Fibroblast of skin of scalp (primary cell): ENCODE measurements at places on chromosomes 13 and 19.

- DNase-seq, result no peak
Measured at GRCh38 chr13:47120282-47120681, 223.4 kb upstream of the HTR2A start.

GRCh38 chr13:99264051-99264450 is 5.9 kb upstream of the GPR18 start:
- DNase-seq, result no peak

DNA sequence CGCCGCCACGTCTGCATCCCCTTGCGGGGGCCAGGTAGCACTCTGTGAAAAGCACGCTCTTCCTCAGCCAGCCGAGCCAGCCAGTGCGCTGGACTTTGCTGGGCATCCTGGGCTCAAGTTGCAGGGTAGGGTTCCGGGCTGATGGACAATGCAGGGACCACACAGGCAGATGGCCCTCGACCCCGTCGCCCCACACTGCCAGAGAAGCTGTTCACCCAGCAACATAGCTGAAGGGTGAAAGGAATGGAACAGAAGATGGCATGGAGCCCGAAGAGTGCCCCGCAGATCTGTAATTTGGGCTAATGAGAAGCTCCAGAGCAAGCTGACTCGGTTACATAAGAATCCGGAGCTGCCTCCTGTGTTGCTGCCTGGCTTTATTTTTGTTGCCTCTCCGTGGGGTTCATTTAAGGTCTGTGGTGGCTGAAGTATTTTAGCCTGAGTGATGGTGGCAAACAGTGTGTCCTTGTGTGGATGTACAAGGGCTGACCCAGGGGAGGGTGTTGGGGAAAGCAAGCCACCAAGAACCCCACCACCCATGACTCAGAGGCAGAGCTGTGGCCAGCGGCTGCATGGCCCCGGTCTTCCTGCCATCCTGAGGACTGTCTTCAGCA is 105.8 kb downstream of the SOX1 start:
- DNase-seq, result no peak

GRCh38 chr13:25001476-25002206 is 94.3 kb upstream of the PABPC3 start:
- DNase-seq, result no peak

- peak; percentile 37 for DNase-seq
Measured at GRCh38 chr19:49924004-49924880, 4.8 kb upstream of the ATF5 start.

DNA sequence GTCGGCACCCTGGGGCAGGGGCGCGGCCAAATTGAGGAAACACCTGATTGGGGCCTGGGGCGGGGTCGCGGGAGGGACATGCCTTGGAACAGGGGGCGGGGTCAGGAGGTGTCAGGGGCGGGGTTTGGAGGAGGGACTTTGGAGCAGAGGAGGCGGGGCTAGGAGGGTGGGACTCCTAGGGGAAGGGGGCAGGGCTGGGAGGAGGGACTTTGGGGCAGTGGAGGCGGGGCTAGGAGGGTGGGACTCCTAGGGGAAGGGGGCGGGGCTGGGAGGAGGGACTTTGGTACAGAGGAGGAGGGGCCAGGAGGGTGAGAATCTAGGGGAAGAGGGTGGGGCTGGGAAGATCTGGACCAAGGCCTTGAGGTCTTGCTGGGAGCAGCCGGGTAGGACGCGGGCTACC is 21.9 kb downstream of the GRIN2D start:
- DNase-seq, result peak; percentile 88

DNA sequence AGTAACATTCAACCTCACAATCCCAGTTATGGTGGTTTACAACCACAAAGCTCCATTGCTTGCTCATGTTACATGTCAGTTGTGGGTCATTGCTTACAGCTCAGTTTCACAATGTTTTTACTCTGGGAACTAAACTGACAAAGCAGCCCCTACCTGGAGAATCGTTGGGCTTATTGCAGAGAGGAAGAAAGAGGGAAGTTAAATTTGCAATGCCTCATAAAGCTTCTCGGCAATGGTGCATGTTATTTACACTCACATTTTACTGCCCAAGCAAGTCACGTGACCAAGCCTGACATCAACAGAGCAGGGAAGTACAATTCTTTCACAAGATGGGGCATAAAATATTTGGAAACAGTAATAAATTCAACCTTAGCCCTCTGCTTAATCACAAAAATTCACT is 441.6 kb downstream of the TDRD3 start:
- no peak for DNase-seq

- DNase-seq, result peak; percentile 34
Measured at GRCh38 chr13:110444226-110444653, 117.3 kb downstream of the RAB20 start.

DNA sequence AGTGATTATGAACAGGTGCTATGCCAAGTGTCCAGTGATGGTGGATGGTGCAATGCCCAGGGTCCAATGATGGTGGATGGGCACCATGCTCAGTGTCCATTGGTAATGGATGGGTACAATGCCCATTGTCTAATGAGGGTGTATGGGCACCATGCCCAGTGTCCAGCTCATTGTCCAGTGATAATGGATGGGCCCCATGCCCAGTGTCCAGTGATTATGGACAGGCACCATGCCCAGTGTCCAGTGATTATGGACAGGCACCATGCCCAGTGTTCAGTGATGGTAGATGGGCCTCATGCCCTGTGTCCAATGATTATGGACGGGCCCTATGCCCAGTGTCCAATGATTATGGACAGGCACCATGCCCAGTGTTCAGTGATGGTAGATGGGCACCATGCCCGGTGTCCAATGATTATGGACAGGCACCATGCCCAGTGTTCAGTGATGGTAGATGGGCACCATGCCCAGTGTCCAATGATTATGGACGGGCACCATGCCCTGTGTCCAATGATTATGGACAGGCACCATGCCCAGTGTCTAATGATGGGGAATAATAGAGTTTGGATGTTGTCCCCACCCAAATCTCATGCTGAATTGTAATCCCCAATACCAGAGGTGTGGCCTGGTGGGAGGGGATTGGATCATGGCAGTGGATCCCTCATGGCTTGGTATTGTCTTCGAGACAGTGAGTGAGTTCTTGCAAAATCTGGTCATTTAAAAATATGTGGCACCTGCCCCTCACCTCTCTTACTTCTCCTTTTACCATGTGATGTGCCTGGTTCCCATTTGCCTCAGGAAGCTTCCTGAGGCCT is 87.8 kb downstream of the ANKRD10 start:
- no peak for DNase-seq

DNA sequence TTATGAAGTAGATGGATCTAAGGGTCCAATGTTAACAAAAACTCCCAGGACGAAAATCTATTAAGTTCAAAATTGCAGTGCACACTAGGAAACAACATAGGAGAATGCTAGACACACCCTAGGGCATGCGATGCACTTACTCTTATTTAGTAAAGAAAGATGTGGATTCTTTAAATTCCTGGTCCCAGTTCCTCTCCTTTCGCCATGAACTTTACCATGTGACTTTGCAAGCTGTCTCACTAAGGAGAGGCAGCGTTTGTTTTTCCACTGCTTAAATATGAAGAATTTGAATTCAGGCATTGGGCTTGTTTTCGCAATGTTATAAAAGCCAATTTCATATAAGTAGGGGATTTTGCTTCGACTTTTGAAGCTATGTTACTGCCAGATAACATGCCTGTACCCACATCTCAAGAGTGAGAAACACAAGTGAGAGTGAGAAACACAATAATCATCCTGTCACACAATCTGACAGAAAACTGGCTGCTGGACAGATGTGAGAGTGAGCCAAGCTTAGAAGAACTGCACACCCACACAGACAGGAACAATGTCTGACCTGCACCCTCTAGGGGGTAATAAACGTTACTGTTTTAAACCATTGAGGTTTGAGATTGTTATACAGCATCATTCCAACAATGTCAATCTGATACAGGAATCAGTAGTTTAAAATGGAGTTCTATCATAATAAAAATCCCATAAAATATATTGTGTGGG is 1308.4 kb downstream of the SLITRK5 start:
- DNase-seq, result peak; percentile 0

GRCh38 chr13:86038490-86038889 is 239.3 kb upstream of the SLITRK6 start:
- no peak for DNase-seq

- no peak for DNase-seq
Measured at GRCh38 chr19:6733338-6734095, 3.9 kb downstream of the GPR108 start.

DNA sequence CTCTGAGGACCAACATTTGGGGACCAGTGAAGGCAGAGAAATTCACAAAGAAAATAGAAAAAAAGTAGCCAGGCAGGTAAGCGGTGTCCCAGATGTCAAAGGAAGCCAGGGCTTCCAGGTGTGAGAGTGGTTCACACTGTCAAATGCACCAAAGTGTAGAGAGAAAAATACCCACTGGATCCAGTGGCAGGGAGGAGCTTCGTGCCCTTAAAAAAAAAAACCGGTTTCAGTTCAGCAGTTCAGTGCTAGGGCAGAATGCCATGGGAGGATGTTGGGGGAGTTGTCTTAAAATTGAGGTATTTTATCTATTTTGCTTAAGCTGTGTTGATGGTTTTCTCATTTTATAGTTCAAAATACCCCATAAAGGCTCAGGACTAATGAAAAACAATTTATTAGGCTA is 47.8 kb upstream of the C1QTNF9 start:
- no peak for DNase-seq

DNA sequence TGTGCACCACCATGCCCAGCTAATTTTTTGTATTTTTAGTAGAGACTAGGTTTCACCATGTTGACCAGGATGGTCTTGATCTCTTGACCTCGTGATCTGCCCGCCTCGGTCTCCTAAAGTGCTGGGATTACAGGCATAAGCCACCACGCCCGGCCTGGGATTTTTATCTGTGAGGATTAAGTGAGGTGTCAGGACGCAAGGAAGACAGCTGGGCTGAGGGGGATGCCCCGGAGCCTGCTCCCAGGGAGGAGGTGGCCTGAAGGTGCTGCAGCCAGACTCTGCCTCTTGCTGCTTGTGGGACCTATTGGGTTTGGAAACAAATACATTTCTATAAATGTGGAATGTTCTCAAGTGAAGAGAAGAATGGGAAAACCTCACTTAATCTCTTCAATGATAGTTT is 131.6 kb downstream of the OLFM4 start:
- no peak for DNase-seq

GRCh38 chr13:79197933-79198332 is 208.1 kb downstream of the RBM26 start:
- no peak for DNase-seq

DNA sequence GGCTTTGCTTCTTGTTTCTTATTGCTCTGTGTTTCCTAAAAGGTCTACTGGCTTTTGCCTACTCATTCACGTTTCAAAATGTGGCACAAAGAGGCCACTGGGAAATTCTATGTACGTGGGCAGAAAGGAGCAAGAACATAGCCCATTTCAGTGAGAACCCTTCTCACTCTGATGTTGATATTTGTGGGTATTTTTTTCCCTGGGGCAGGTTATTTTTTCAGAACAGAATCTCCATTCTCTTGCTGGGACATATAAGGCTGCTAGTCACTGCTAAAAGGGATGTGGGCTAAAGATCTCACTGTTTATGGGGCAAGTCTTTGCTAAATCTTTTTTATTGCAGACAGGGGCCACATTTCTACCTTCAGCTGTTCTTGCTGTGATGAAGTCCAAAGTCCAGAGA is 27.1 kb downstream of the EDNRB start:
- no peak for DNase-seq

GRCh38 chr13:44778761-44779484 is 202.8 kb upstream of the TSC22D1 start:
- DNase-seq, result no peak

DNA sequence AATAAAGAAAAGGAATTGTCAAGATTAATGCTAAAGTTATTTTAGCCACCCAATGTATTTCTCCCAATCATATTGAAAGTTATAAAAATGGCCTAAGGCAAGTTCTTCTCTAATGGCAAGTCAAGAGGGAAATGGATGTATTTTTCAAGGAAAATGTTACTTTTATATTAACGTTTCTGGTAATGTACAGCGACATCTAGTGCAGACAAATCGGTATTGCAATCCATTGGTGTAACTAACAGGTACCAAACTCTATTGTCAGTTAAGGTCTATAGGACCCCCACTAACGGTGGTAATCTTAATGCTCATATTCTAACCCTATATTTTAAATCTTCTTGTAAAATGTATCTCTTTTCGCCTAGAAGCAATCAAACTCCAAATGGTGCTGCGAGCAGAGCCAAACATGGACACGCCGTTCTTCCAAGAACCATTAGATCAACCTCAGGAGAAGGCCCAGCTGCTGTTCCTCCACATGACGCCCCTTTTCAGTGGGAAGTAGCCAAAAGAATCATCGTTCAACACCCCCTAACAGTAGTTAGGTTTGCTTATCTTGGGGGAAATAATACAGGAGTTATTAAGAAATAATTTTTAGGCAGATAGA is 98.5 kb upstream of the PABPC3 start:
- peak; percentile 30 for DNase-seq

- DNase-seq, result no peak
Measured at GRCh38 chr13:98240135-98240534, 63.1 kb upstream of the RNF113B start.

GRCh38 chr13:100667894-100668293 is 6.7 kb downstream of the TMTC4 start:
- no peak for DNase-seq

- DNase-seq, result no peak
Measured at GRCh38 chr13:37736045-37736444, 133.5 kb downstream of the TRPC4 start.

GRCh38 chr19:14183741-14184350 is 22.1 kb downstream of the ADGRL1 start:
- no peak for DNase-seq

DNA sequence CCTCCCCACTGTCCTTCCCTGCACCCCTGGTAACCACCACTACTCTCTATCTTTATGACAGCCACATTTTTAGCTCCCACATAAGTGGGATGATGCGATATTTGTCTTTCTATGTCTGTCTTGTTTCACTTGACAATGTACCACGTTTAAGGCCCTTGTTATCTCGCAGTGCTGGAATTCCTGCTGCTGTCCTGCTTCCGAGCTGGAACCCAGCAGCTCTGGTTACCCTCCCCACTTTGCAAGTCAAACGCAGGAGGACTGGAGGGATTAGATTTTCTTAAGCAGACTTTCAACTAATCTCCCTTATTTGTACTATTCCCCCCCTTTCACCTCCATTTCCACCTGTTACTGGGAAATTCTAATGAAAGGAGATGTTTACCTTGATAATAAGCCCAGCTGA is 59.1 kb upstream of the PDX1 start:
- no peak for DNase-seq
